Kidney epithelial cell (primary cell): ENCODE measurements at places on chromosomes 2 and 18. TPM values are rescaled to one million over a fixed set of nuclear protein-coding genes. Genes with fewer than 3 reads are reported as not detected.

Gene TM4SF20
- not detected in 2 replicates for total RNA-seq

Gene TMEFF2
- not detected in 2 replicates for total RNA-seq

Gene TUBA4B
- not detected in 2 replicates for total RNA-seq

Gene FIGN
- 1.8 and 2.9 TPM in 2 replicates for total RNA-seq

Gene C2orf15
- 6.7 and 7.8 TPM in 2 replicates for total RNA-seq

Gene SH2D6
- 0.27 TPM in 1 of 2 replicates, not detected in the other for total RNA-seq

Gene SLC40A1
- 7.5 and 8.3 TPM in 2 replicates for total RNA-seq

Gene CD8B2
- not detected in 2 replicates for total RNA-seq

Gene SOCS6
- 24.5 and 26.0 TPM in 2 replicates for total RNA-seq

Gene PLCL1
- total RNA-seq, result 0.08 and 0.14 TPM in 2 replicates

Gene DPP10
- 1.8 and 2.4 TPM in 2 replicates for total RNA-seq

Gene GAL3ST2
- total RNA-seq, result not detected in 2 replicates

Gene TMEM37
- total RNA-seq, result 1.2 TPM in 1 of 2 replicates, not detected in the other

Gene COL6A3
- total RNA-seq, result 81.9 and 124 TPM in 2 replicates

Gene AMER3
- total RNA-seq, result not detected in 2 replicates

GRCh38 chr18:39448942-39449341 lies 1883.3 kb upstream of the CELF4 start:
- no peak for DNase-seq

DNA sequence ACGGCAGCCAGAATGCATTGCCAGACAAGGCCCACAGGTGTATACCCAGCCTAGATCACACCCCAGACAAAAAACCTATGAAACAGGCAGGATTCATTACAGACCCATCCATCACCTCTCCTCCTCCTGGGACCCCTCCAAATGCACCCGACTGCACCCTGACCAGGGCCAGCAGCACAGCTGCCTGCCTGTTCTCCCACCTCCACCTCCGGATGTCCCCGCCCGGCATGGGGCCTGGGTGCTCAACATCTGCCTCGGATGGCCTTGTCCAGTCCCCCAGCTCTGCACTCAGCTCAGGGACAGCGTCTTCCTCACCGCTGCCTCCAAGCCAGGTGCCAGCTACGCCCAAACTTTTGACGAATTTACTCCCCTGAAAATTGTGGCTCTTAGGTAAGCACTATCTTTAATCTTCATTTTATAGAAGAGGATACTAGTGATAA lies 91.1 kb downstream of the TPO start:
- no peak for DNase-seq

DNA sequence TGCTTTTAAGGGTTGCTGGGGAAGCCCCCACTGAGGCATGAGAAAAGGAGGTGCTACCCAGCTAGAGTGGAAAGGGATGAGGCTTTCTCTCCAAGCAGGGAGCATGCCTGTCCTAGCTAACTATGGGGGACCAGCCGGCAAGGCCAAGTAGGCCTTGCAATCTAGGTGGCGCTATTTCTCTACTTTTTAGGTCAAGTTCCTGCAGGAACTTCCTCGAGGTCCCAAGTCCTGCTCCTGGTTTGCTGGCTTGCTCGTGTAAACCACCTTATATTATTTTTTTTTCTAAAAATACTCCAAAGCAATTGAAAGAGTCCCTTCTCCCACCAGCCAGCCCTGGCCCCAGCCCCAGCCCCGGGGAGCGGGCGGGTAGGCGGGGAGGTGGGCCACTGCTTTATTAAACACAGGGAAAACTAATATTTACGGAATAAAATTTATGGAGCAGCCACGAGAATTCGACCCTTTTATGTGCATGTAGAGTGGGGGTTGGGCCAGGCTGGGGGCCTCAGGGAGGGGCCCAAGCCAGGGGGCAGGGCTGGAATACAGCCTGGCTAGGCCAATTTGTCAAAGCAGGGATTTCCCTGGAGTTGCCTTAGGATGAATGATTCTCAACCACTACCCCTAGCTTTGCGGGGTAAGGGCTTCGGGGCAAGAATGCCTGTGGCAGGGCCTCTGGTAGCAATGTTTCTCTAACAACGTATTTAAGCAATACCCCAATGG lies 12.8 kb upstream of the IHH start:
- peak; percentile 26 for DNase-seq

- DNase-seq, result peak; percentile 63
These were observed 27.7 kb downstream of the SMAD7 start for GRCh38 chr18:48922801-48923730.

- no peak for DNase-seq
These were observed 4.1 kb downstream of the PDCD1 start for GRCh38 chr2:241854342-241855244.

GRCh38 chr2:225013425-225014365 lies 28.6 kb downstream of the DOCK10 start:
- no peak for DNase-seq

- DNase-seq, result no peak
These were observed 166.4 kb upstream of the EPB41L3 start for GRCh38 chr18:5710235-5710634.

GRCh38 chr18:21307578-21307977 lies 65.5 kb downstream of the GREB1L start:
- DNase-seq, result no peak

GRCh38 chr18:63322908-63323634 lies 3.5 kb upstream of the BCL2 start:
- DNase-seq, result no peak

GRCh38 chr2:6290217-6291015 lies 575.3 kb downstream of the CMPK2 start:
- DNase-seq, result no peak

- DNase-seq, result no peak
These were observed 116.0 kb downstream of the ZEB2 start for GRCh38 chr2:144403933-144404332.

DNA sequence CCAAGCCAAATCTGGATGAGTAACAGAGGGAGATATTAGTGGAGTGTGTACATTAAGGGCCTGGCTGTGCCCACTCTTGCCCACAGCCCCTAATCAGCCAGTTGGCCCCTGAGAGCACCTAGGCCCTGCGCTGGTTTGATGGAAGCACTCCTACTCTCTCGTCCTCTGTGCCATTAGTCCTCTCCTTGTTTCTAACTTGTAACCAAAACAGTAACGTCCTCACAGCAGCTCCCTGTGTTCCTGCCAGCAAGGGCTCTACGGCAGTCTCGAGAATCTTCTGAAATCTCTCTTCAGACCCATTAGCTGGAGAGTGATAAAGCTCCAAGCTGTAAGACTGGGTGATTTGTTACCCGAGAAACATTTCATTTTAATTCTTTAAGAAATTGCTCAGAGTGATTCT lies 76.1 kb downstream of the LRRC30 start:
- DNase-seq, result no peak

DNA sequence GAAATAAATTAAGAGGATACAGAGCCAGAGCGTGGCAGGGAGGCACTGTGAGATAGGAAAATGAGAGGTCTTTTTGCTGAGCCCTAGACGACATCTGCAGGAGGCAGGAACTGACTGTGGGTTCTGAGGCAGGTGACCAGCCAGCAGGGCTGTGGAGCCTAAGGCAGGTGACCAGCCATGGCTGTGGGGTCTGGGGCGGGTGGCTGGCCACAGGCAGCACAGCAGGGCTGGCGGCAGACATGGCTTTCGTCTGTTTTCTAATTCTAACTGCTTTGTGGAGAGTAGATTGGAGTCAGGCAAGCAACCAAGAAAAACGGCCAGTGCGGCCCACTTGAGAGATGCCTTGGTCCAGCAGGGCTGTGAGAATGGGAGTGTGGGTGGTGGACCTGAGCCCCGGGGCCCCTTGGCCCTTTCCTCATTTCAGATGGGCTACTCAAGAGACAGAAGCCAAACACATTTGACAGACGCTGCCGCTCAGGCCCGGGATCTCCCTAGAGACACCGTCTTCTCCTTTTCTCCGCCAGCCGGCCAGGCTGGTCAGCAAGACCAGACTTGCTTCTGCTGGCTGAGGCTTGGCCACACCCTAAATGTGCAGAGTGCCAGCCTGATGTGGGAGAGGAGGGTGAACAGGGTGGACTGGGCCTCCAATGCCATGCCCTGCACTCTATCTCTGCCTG lies 19.7 kb upstream of the GNAL start:
- DNase-seq, result no peak

- DNase-seq, result no peak
These were observed 36.1 kb downstream of the NHEJ1 start for GRCh38 chr2:219124381-219125110.

DNA sequence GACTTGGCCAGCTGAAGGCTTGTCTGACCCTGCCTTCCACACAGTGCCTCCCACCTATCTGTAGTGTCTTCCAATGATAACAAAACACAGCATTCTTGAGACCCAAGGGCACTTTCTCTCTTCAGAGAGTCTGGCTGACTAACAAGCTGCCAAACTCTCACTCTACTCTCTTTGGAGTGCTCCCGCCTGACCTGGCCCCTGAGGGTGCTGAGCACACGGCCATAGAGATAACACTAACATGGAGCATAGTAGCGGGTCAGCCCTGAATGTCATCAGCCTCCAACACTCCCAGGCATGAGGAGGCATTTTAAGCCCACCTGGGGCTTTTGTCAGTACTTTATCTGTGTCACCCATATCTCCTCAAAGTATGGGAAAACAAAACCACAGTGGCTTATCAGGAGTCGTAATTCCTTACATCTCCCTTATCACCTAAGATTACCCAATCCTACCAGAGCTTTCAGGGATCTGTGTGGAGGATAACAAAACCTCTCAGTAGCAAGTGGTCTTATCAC lies 160.3 kb upstream of the TCF4 start:
- DNase-seq, result no peak

DNA sequence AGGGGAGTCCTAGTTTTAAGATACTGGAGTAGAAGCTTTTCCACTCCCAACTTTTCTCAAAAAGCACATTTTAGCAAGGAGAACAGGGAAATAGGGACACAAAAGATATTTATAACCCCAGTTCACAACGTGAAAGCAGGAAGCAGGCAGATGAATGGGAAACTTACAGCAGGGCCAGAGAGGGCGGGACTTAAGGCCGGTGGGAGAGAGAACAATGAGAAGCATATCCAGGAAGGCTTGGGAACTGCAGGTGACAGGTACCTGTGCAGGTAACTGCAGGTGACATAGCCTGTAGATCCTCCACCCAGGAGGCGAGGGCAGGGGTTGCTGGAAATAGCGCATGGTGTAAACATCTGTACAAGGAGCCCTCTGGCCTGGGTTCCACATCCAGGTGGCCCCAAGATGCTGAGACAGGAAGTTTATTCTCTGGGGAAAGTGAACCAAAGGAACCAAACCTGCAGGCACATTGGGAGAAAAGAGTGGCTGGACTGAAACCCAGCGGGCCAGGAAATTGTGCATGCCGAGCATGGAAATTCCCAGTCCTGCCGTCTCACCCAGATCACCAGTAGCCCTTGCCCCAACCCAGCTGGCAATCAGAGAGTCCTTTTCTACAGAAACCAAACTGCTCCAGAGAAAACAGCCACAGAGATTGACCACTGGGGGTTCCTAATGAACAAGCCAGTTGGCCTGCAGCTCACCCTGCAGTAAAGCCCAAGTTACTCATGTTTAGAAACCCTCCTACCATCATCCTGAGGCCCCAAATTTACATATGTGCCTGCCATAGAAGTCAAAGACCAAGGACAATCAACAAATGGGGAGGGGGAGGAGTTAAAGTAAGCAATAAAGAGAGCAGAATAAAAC lies 24.3 kb upstream of the COL6A3 start:
- DNase-seq, result no peak
